Activated CD8-positive, alpha-beta T cell treated with anti-CD3 and anti-CD28 coated beads for 36 hours (primary cell): ENCODE measurements at places on chromosomes 7 and 10. TPM values are rescaled to one million over a fixed set of nuclear protein-coding genes. Genes with fewer than 3 reads are reported as not detected.
A peak's percentile ranks its signal among the peaks of the same experiment; 100 is the strongest.

SFXN4 gene
- 50.3 TPM for total RNA-seq

- DNase-seq: no peak
Observed at GRCh38 chr7:138433583-138434443, 26.2 kb upstream of the TRIM24 start.

DNA sequence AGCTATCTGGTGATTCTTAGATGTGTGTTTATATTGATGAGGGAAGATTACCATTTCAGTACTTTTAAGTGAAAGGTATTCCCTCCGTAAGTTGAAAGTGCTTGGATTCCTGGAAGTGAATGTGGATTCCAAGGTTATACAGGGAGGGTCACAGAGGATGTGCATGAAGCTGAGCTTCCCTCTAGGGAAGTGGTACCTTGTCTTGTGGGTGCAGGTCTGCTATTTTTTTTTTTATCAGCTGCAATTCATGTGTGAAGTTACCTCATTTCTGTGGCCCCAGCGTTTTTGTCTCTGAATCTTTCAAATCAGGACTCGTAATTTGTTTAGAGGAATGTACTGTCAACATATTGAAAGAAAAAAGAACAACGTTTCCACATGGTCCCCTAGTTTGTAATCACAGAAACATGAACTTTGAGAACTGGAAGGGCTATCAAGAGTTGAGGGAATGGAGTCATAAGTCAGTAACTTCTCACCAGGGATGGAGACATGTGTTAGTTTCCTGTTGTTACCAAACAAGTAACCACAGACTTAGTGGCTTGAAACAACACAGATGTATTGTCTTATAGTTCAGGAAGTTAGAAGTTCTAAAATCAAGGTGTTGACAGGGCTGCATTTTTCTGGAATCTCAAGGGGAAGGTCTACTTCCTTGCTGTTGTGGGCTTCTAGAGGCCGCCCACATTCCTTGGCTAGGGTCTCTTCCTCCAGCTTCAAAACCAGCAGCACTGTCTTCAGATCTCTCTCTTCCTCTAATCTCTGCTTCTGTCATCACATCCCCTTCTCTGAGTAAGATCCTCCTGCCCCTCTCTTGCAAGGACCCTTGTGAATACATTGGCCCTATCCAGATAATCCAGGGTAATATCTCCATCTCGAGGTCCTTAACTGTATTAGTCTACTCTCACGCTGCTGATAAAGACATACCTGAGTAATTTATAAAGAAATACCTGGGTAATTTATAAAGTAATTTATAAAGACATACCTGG is 64.4 kb downstream of the RAB18 start:
- DNase-seq: no peak

DNA sequence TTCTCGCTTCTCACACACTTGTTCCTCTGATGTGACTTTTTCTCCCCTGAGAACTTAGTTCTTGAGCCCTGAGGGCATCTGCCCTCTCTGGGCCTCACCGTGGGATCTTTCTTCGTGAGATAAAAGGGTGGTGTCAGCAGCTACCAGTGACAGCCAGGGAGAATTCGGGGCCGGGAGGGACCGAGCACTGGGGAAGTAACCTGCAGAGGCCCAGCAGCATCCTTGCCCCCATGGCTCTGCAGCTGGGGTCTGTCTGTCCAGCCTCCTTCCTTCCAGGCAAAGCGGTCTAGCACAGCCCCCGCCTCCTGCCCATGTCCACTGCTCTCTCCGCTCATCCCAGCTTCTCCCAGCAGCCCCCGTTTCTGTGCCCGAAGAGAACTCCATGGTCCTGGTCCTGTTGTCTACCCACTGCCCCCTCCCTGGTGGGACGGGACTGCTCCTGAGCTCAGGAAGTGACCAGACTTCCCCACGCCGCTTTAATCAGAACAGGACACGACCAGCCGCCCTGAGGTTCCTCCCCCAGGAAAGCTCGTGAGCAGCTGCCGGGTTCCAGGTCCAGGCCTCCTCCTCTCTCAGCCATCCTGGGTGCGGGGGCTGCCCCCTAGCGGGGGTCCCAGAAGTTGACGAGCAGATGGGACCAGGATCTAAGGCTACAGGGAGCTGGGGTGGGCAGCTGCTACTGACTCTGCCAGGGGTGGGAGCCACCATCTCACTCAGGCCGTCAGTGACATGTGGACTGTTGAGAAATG is 187.5 kb downstream of the WDR37 start:
- DNase-seq: peak; percentile 11

HBP1 gene
- 23.8 TPM for total RNA-seq

DNA sequence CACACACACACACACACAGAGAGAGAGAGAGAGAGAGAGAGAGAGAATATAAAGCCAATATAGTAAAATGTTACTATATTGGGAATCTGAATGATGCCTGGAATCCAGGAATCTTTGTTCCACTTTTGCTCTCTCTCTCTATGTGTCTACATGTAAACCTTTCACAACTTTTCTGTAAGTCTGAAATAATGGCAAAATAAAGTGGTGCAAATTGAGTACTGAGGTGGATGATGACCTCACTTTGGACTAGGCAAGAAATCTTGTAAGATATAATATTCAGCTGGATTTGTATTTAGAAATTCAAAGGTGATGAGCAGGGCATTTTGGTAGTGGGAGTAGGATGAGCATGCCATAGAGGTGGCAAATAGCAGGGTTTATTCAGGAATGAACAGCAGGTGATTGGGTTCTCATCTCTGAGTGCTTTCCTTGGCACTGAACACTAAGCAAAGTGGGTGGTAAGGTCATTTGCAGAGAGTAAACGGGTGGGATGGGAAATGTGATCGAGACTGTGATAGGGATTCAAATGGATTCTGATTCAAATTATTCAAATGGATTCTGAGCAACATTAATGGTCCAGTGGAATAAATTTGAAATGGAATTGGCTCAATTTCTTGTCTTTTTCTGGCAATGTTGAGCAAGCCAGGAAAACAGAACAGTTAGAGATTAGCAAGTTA is 9.7 kb upstream of the ANLN start:
- no peak for DNase-seq

ADIRF gene
- not detected for total RNA-seq

- no peak for DNase-seq
Observed at GRCh38 chr7:67950321-67951083, 953.9 kb downstream of the TYW1 start.

- DNase-seq: no peak
Observed at GRCh38 chr7:22302951-22303423, 54.0 kb downstream of the RAPGEF5 start.
